ENCODE measurements at places on chromosomes 16 and 17.

GRCh38 chr17:73942703-73943415 is 260.6 kb upstream of the RPL38 start:
- no peak for DNase-seq

DNA sequence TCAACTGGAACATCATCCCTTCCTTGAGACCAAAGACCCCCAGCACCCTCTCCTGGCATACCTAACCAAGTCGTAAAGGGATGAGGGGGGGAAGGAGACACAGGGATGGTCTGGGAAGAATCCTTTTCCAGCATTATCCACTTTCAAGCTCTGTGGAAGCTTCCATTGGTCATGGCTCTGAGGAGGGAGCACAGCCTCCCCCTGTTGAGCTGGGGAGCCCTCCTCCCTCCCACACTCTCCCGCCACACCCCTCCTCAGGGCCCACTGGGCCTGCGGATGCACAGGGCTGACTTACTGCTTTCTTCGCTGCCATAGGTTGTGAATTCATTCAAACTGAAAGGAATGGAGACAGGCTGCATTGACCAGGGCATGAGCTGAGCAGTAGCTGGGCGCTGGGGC is 12.4 kb downstream of the CSF3 start:
- DNase-seq, result no peak

DNA sequence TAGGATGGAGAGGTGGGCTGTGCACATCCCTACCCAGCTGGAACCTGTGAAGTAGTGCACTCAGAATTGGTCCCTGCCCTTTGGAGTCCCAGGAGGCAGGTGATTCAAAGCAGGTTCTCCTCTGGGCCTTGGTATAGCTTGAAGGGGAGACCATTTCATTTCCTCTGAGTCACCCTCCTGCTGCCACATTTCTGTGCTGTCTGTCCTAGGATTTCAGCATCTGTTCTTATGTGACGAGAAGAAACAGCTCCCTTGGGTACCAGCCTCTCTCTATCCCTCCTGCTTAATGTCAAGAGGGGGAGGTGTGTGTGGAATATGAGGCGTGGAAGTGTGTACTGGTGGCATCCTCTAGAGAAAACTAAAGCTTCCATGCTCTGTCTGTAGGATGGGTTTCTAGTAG is 5.0 kb upstream of the NFE2L1 start:
- DNase-seq, result no peak

- DNase-seq, result no peak
Measured at GRCh38 chr16:28011971-28012445, 51.5 kb downstream of the GSG1L start.

DNA sequence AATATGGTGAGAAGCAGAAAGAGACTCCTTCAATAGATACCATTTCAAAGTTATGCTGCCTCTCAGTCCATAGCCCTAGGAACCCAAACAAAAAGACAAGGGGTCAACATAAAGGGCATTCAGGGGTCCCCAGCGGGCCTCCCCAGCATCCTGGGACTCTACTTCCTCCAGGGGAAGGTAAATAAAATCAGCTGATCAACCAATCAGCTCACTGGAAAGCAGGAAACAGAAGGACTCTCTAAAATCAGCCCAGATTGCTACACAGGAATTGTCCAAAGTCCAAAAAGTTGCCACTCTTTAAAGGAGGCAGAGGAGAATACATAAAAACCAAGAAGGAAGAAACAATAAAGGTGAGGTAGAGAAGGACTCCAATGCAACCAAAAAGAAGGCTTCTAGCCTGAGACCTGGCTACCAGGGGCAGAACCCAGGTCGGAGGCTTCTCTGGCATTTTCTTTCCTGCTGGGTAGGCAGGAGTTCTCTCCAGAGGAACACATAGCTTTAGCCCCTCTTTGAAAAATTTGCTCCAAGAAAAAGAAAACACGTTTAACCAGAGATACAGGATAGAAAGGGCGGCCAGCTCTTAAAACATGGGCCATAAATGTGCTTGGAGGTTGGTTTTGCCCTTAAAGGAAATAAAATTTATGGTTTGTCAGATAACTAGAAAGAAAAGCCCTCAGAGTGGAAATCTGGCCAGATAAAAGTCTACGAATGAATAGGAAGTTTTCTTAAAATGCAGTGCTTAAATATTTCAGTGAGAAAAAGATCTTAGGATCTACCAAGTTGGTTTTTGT is 404.6 kb downstream of the SOX9 start:
- no peak for DNase-seq

DNA sequence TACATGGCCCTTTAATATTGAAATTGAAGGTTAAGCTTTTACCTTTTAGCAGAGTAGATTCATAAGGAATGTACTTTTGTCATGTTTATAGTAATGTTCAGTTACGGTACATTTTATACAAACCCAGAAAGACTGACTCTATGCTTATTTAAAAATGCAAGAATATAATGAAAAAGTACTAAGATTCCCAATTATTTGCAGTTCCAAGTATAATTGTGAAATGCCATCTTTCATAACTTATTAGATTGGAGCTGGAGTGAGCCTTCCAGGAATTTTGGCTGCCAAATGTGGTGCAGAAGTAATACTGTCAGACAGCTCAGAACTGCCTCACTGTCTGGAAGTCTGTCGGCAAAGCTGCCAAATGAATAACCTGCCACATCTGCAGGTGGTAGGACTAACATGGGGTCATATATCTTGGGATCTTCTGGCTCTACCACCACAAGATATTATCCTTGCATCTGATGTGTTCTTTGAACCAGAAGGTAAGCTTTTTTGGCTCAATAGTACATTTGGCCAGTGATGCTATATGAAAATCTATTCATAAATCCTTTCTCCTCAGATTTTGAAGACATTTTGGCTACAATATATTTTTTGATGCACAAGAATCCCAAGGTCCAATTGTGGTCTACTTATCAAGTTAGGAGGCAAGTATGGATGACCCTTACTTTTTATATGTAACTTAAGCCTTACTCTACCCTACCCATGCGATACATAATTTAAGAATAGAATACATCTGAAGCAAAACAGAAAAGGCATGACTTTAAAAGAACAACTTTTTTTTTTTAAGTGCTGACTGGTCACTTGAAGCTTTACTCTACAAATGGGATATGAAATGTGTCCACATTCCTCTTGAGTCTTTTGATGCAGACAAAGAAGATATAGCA is 4.2 kb downstream of the SRSF2 start:
- no peak for DNase-seq

- DNase-seq, result no peak
Measured at GRCh38 chr16:69663846-69664245, 62.5 kb downstream of the NQO1 start.

GRCh38 chr17:76369379-76369778 is 15.0 kb upstream of the SPHK1 start:
- DNase-seq, result no peak

All from activated T-cell treated with anti-CD3 and anti-CD28 coated beads for 4 hours (primary cell).